ENCODE measurements at places on chromosomes 11 and 22. TPM values are rescaled to one million over a fixed set of nuclear protein-coding genes. Genes with fewer than 3 reads are reported as not detected.

DNA sequence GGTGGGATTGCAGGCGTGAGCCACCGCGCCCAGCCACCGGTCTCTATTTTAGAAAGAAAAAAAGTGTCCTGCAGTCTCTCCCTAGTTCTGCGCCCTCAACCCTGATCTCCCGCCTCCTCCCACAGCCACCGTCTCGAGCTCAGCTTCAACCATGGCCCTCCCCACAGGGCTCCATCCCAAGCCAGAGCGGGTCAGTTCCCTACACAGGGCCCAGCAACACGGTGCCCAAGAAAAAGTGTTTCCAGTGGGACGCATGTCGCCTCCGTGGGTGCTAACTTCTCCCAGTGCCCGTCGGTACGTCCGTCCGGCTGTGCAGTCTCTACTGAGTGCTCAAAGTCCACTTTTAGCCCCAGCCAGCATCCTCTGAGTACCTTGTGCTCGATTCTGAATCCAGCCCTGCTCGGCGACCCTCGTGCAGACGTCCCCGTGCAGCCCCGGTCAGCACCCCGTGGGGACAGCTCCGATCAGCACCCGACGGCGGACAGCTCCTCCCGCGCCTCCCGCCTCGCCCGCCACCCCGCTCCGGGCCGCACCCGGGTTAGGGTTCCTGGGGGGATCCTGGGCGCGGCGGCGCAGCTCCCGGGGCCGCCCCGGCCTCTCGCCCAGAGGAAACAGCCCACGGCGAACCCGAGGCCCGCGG, 657 bp upstream of the MAPK8IP2 start:
- no peak overlapping the region for H3K4me3 ChIP-seq
- peak; percentile 59 for DNase-seq
- peaks cover 57% of the 10 kb centered on the region for H3K27me3 ChIP-seq
- H3K36me3 ChIP-seq: no peaks in the 10 kb centered on the region
- H3K27ac ChIP-seq: no peak overlapping the region

DNA sequence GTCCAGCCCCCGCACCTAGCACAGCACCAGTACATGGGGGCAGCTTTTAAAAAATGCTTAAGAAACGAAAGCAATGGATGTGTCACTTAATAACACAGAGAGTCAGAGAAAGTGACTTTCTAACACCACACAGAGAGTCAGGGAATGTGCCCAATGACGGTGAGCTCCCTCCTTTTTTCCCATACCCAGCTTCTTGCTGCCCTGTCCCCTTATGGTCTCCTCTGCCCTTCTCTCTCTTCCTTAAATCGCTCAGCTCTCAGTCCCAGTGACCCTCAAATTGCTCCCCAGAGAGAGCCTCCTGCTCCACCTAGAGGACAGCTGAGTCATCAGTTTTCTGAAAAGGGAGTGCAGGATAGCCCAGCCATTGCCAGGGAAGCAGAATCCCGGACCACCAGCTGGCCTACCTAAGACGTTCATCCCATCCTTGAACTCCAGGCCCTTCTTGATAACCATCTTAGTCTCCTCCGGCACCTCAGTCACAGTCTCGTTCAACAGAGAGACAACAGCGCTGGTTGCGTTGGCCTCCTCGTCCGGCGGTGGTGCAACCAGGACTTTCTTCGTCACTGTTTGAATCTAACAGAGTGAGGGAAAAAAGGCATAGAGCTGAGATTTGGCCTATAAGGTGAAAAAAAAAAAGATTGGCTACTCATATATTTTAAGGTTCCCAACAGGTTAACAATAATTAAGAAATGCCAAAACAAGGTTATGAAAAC, 113.5 kb downstream of the SLC1A2 start:
- H3K27me3 ChIP-seq: no peaks in the 10 kb centered on the region
- H3K4me3 ChIP-seq: no peak overlapping the region
- no peaks in the 10 kb centered on the region for H3K4me1 ChIP-seq
- H3K27ac ChIP-seq: no peak overlapping the region
- peak; percentile 52 for DNase-seq

DNA sequence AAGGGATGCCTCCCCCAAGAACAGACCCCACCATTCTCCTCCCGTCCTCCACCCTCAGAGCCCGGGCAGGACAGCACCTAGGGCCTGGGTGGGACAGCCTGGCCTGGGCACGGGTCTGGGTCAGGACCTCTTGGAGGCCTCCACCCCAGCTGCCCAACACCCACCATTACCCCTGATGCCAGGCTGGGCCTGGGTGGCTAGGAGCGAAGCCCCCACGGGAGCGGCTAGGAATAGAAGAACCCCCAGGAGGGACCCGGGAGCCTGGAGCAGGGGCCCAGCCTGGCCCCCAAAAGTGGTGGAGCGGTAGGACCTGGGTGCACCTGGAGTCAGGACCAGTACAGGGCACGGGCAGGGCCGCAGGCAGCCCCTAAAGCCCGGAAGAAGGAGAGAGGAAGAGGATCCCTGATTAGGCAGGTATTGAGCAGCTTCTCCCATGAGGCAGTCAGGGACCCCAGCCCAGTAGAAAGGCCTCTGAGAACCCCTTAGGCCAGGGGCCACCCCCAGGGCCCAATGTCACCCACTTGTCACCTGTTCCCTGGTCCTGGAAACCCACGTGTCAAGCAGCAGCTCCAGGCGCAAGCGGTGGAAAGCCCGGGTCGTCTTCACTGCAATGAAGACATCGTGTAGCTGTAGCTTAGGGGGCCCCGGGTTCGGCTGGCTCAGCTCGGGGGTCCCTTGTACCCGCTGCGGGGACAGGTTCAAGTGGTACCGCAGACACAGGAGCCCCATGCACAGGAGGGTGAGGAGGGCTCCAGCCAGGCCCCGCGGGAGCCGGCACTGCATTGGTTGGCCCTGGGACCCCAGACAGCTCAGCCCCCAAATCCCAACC, 575 bp downstream of the MFNG start:
- H3K36me3 ChIP-seq: peaks cover 6% of the 10 kb centered on the region
- peak overlapping the region; percentile 73 for H3K27ac ChIP-seq
- no peak for DNase-seq

- H3K4me1 ChIP-seq: peaks cover 4% of the 10 kb centered on the region
- H3K27me3 ChIP-seq: no peaks in the 10 kb centered on the region
- no peak overlapping the region for H3K27ac ChIP-seq
Measured at GRCh38 chr22:27982630-27983180, 63.6 kb upstream of the PITPNB start.

DNA sequence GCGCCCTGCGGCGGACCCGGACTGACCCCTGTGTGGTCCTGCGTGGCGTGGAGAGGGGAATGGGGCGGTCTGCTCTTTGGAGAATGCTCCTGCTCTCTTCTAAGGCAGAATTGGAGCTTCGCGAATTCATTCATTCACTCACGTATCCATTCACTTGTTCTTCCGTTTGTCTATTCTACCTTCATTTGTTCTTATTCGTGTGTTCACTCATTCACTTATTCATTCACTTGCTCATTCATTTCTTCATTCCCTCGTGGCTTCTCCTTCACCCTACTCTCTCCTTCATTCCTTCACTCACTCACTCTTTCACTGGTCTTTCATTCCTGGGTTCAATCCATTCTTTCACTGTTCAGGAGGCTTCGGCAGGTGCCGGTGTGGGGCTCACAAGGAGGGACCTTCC, 69.6 kb downstream of the WNT7B start:
- no peak for DNase-seq
- H3K36me3 ChIP-seq: no peaks in the 10 kb centered on the region
- peaks cover 53% of the 10 kb centered on the region for H3K27me3 ChIP-seq
- H3K27ac ChIP-seq: no peak overlapping the region
- no peaks in the 10 kb centered on the region for H3K4me1 ChIP-seq
- no peak overlapping the region for H3K4me3 ChIP-seq

DNA sequence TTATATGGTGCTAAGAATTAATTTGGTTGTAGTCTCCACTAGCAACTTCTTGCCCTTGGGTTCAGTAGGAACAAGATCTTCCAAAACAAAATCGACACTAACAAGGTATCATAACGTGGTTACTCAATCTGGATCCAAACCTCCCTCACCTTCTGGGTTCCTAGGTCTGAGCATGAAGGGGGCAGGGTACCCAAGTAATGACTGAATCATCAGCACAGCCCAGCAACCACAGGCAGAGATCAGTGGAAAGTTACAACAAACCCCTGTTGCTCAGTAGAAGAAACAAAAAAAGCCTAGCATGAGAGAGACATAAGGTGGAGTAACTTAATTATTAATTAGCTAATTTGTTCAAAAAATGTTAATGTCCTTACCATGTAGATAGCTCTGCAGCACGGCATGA, 221.4 kb downstream of the BLID start:
- H3K4me1 ChIP-seq: no peaks in the 10 kb centered on the region
- H3K36me3 ChIP-seq: no peaks in the 10 kb centered on the region
- no peak for DNase-seq
- H3K27ac ChIP-seq: no peak overlapping the region
- no peaks in the 10 kb centered on the region for H3K27me3 ChIP-seq

DNA sequence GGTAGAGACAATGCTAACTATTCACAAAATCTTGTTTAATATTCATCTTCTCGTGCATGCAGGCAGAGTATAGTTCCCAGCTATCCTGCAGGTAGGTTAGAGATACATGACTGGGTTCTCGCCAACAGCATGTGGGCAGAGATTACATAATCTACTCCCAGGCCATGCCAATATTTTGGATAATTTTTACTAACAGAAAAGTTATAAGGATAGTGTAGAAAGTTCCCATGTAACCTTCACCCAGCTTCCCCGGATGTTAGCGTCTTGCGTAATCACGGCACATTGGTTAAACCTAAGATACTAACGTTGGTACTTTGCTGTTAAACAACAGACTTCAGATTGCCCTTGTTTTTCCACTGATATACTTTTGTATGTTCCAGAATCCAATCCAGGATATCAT, 215.5 kb upstream of the LARGE1 start:
- H3K4me1 ChIP-seq: no peaks in the 10 kb centered on the region
- no peak overlapping the region for H3K27ac ChIP-seq
- DNase-seq: no peak
- H3K36me3 ChIP-seq: no peaks in the 10 kb centered on the region

GRCh38 chr11:64324692-64325469, 7.0 kb downstream of the PRDX5 start:
- no peaks in the 10 kb centered on the region for H3K27me3 ChIP-seq
- peaks cover 22% of the 10 kb centered on the region for H3K36me3 ChIP-seq
- no peak overlapping the region for H3K27ac ChIP-seq
- DNase-seq: no peak
- no peaks in the 10 kb centered on the region for H3K4me1 ChIP-seq

- no peak overlapping the region for H3K4me3 ChIP-seq
- H3K27me3 ChIP-seq: no peaks in the 10 kb centered on the region
- peaks cover 10% of the 10 kb centered on the region for H3K4me1 ChIP-seq
- no peak overlapping the region for H3K27ac ChIP-seq
Measured at GRCh38 chr22:40592352-40593113, 44.0 kb downstream of the MRTFA start.

- no peak for DNase-seq
- H3K4me3 ChIP-seq: no peak overlapping the region
- H3K4me1 ChIP-seq: peaks cover 30% of the 10 kb centered on the region
- no peaks in the 10 kb centered on the region for H3K36me3 ChIP-seq
Measured at GRCh38 chr11:35009191-35009943, 92.9 kb downstream of the PDHX start.

GRCh38 chr22:49178246-49179005, 649.2 kb downstream of the BRD1 start:
- H3K27me3 ChIP-seq: no peaks in the 10 kb centered on the region
- no peak for DNase-seq
- no peak overlapping the region for H3K27ac ChIP-seq
- no peaks in the 10 kb centered on the region for H3K4me1 ChIP-seq
- H3K36me3 ChIP-seq: no peaks in the 10 kb centered on the region
- H3K4me3 ChIP-seq: no peak overlapping the region

DNA sequence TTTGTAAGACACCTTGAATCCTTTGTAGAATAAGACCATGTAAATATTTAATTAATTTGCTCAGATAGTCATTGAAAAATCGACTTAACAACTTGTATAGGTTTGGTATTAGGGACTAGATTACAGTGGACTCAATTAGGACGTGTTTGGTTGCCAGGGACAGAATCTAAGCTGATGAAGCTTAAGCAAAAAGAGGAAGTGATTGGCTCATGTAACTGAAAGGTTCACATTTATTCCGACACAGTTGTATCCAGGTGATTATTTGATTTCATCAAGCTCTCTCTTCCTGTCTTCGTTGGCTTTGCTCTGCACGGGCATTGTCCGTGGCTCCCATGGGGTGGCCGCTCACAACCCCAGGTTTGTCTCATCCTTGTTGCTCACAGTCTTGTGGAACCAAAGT, 146.4 kb downstream of the C11orf91 start:
- peaks cover 8% of the 10 kb centered on the region for H3K27me3 ChIP-seq
- DNase-seq: no peak

DNA sequence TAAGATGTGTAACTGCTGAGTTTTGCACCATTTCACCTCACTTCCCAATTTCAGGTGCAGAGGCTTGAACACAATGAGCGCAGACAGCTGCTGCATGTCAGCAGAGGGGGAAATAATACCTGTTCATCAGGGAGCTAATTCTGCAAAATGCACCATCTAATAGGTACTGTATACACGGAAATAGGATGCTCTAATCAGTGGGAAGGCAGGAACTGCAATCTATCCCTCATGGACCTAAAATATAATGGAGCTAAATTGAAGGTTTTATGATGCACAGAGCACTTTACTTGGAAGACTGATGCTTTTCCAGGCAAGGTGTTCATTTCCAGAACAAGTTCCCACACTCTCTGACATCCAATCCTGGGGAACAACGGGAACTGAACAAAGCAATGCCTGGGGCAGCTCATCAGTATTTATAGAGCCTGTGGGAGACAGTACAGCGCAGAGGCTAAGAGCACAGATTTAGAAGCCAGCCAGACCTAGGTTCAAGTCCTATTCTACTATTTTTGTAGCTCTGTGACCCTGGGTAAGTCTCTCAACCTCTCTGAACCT, 78.5 kb downstream of the TENM4 start:
- H3K27me3 ChIP-seq: no peaks in the 10 kb centered on the region
- H3K36me3 ChIP-seq: no peaks in the 10 kb centered on the region
- H3K4me3 ChIP-seq: no peak overlapping the region

DNA sequence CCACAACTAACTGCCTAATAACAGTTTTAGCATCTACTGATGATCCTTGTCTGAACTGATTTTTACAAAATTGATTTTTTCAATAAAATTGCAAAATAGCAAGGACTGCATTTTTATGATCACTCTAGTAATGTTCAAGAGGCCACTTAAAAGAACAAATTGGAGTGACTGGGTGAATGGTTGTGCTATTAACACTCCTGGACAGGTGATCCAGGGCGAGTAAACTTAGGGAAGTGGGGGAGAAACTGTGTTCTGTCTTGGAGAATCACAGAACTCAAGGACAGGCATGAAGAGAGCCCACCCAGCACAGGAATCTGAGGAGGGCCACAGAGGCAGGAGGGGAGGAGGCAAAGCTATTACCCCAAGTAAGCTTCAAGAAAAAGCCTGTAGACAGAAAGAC, 75.8 kb downstream of the SGSM3 start:
- no peak overlapping the region for H3K4me3 ChIP-seq
- no peak overlapping the region for H3K27ac ChIP-seq
- H3K36me3 ChIP-seq: peaks cover 19% of the 10 kb centered on the region

Gene BAIAP2L2
- total RNA-seq: 4.1 TPM
